AG10803 (cell line): ENCODE measurements at places on chromosomes 12 and 14.

DNA sequence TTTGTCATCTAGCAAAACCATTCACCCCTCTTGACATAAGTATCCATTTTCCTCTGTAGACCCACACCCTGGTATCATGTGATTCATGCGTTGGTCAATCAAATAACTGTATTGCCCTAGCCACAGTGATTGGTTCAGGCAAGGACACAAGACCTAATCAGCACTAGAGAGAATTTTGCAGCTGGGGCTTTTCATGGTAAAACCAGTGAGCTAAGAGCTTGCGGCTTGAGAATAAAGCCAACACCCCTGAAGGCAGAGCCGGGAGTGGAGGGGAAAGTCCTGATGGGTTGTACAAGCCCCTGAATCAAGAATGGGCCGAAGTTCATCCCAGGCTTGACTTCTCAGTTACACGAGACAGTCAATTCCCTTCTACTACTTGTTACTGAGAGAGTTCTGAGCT, 33.2 kb upstream of the LTBP2 start:
- no peak for DNase-seq

- DNase-seq, result no peak
Measured at GRCh38 chr14:73863209-73863608, 11.6 kb downstream of the PTGR2 start.

DNA sequence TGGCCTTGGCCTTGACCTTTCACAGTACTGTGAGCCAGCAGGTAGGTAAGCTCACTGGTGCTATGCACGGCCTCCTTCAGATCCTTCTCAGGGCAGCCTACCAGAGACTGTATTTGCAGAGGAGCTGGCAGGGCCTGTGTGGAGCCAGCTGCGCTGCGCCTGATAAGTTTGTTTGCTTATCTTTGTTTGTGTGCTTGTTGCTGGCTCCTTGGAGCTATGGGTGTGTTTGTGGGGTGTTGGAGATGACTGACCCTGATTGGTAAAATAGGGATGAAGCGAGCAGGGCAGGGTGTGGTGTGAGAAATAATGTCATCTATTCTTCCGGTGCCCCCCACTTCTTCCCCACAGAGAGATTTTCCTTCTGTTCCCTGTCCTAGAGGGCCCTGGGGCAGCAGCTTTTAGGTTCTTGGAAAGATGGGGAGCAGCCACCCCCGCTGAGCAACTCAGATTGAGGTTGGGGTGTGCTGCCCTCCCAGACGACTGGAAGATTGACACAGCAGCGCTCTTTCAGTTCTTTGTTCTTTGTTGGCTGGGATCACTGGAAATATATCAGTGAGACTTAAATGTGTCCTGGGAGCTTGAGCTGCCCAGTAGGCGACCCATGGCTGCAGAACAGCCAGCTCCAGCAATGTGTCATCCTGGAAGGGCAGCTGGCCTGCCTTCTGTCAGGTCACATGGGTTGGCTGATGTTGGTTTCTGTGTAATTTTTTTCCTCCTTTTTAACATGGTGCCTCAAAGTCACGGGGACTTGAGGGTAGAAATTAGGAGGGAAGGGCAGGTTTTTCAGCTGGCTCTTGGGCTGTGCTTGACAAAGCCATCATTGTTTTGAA, 19.6 kb downstream of the MLXIP start:
- DNase-seq, result peak; percentile 62

- DNase-seq, result no peak
Measured at GRCh38 chr14:91008759-91009409, 51.6 kb downstream of the RPS6KA5 start.

GRCh38 chr14:105979446-105979845, 453.1 kb downstream of the TMEM121 start:
- no peak for DNase-seq

DNA sequence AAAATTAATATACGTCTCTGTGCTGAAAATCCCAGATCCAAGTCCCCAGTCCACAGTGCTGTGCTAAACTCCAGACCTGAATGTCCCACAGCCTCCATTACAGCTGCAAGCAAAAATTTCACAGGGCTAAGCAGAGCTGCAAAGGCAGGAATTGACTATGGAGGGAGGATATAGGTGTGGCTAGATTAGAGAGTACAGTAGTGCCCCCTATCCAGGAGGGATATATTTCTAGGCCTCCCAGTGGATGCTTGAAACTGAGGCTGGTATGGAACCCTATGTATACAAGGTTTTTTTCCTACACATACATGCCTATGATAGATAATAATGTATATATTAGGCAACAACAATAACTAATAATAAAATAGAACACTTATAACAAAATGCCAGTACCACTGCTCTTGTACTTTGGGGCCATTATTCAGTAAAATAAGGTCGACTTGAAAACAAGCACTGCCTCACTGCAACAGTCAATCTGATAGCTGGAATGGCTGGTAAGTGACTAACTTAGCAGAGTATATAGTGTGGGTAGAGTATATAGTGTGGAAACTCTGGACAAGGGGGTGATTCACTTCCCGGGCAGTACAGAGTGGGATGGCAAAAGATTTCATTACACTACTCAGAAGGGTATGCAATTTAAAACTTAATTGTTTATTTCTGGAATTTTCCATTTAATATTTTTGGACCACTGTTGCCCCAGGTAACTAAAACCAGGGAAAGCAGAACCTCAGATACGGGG, 82.7 kb downstream of the C14orf132 start:
- peak; percentile 25 for DNase-seq

DNA sequence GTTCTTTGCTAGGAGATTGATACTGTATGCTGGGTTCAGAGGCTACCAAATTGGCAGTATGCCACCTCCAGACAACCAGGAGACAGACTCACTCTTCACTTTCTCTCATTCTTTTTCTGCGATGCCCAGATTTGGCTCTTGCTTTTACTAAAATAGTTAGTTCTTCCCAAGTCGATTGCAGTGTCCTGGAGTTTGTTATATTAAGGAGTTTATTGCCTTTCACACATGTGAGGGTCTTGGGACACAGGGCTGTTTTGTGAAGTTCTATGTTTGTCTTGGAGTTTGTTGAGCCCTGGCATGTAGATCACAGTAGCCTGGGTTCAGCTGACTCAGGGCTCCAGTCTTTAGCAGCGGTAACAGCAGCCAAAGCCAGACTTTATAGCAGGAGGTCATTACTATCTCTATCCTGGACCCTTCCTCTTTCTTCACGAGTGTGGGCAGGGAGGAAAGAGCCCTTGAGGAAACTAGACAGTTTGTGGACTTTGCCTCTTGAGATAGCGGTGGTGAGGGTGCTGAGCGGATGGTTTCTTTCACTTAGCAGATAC, 1.6 kb downstream of the MLEC start:
- peak; percentile 29 for DNase-seq

DNA sequence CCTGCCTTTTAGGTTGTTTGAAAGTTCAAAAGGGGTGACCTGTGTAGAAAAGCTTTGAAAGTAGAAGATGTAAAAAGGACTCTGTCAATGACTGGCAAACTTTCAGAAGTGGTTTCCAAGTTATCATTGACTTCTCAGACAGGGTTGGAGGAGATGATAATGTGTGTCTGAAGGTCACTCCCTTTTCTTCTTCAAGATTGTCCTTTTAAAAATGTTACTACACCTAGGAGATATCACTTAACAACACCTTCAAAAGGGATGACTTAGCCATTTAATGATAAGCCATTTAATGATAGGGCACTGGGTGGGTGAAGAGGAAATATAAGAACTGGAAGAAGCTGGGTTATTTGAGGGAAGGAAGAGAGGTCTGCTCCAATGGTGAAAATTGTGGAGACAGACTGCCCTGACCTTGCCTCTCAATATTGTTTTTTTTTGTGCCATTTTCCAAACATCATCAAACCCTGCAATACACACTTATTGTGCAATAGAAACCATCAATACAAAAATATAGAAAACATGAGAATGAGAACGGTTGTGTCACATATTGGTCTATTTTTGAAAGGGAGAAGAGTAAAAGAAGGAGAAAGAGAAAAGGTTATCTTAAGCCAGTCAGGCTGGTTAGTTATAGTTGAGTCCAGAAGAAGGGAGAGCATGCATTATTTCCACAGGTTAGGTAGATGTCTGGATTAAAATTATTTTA, 38.8 kb downstream of the BEST3 start:
- DNase-seq, result no peak

DNA sequence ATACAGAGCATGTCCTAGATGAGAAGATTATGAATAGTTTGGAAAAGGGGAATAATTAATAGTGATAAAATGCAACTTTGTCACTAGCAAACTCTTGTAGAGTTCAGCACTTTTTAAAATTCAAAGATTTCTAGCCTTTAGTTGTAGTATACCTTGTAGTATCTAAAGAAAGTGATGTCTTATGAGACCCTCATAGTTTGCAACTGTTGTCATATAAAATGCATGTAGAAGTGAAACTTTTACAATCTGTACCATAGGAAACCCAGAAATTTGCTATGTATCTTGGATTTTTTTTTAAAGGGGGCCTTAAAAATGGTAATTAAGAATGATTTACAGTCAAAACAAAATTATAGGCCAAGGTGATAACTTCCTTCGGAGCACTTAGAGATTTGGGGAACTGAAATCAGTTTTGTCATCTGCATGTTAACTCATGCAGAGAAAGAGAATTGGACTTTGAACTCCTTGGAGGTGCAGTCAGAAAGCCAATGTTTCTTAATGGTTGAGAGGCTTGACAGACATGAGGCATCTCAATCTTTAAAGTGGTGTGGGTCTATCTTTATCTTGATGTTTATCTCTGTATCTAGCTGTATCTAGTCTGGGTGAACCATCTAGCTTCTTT, 1.3 kb downstream of the LRRK2 start:
- DNase-seq, result no peak

DNA sequence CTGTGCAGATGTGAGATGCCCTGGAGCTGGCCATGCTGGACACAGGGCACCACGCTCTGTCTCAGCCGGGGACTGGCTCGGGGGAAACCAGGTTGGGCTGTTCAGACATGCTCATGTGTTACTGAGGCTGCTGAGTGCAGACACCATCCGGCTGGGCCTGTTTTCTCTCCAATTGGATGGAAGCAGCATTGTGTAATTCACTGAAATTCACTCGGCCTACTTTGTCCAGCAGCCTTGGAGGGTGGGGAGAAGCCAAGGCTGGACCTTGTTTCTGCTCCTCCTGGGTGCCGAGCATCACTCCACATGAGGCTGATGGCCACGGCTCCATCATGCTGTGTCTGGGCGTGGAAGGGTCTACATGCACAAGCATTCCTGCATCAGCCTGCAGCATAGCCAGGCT, 130.7 kb downstream of the SMOC1 start:
- no peak for DNase-seq
